ENCODE measurements at places on chromosomes 3 and 15.

GRCh38 chr3:169334991-169335390, 328.5 kb downstream of the MECOM start:
- DNase-seq = no peak

GRCh38 chr3:84967767-84968581, 9.2 kb downstream of the CADM2 start:
- DNase-seq = no peak

DNA sequence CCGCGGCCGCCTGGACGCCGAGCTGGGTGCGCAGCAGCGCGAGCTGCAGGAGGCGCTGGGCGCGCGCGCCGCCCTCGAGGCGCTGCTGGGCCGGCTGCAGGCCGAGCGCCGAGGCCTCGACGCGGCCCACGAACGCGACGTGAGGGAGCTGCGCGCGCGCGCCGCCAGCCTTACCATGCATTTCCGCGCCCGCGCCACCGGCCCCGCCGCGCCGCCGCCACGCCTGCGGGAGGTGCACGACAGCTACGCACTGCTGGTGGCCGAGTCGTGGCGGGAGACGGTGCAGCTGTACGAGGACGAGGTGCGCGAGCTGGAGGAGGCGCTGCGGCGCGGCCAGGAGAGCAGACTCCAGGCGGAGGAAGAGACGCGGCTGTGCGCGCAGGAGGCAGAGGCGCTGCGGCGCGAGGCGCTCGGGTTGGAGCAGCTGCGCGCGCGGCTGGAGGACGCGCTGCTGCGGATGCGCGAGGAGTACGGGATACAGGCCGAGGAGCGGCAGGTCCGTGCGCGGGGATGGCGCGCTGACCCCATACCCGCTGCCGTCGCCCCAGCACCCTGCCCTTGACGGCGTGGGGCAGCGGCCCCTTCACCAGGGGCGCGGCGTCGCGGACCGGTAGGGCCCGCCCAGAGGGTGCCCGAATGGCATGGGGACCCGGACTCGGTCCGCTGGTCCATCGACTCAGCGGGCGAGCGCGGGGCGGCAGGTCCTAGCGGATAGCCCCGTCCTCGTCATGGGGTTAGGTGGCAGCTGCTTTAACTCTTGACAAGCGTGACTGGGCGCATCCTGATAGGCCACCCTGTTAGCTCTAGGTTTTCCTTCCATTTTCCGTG, 848 bp downstream of the SYNM start:
- peak; percentile 62 for DNase-seq

DNA sequence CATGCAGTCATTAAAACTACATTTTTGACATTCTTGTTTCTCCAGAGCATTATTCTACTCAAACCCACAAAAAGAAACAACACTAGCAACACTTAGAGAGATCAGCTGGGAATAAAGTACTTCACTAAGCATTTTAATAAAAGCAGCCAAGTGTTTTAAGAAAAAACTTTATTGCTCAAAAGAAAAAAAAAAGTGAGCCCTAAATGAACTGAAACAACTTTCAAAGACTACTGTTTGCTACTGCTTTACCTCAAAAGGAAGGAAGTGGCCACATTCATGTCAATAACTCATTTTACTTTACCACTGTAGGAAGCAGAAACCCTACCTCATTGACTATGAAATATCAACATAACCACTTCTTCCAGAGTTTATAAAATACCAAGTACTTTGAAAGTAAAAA, 91.3 kb downstream of the UACA start:
- peak; percentile 30 for DNase-seq

GRCh38 chr3:50617911-50618481, 1.0 kb downstream of the MAPKAPK3 start:
- DNase-seq = no peak

- no peak for DNase-seq
Observed at GRCh38 chr15:51193526-51193925, 98.8 kb upstream of the TNFAIP8L3 start.
